ENCODE measurements at places on chromosomes 1 and 21. TPM values are rescaled to one million over a fixed set of nuclear protein-coding genes. Genes with fewer than 3 reads are reported as not detected.

Gene COX20
- total RNA-seq, result 31.3 TPM

Gene ITLN2
- not detected for total RNA-seq

Gene PRRX1
- total RNA-seq, result not detected

Gene HHAT
- 2.2 TPM for total RNA-seq

Gene CASQ1
- total RNA-seq, result not detected

Measured in A549 treated with RU486 at 1 μM for 4 hours (cell line).